ENCODE measurements at places on chromosomes 1 and 21.

DNA sequence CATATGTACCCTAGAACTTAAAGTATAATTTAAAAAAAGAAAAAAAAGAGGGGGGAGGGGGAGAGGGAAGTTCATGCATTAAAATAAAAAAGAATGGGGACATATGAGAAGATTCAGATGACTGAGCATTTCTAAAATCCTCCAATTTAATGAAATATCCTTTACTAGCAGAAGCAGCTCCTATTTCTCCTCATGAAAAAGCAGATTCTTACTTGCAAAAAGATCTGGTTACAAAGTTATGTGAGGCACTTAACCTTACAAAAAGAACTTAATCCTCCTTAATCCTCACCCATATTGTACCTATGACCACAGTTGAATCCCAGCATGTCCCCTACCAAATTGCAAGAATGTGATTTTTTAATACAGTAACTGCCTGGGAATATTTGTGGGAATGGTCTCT, 298.5 kb downstream of the SRGAP2C start:
- no peak for DNase-seq

DNA sequence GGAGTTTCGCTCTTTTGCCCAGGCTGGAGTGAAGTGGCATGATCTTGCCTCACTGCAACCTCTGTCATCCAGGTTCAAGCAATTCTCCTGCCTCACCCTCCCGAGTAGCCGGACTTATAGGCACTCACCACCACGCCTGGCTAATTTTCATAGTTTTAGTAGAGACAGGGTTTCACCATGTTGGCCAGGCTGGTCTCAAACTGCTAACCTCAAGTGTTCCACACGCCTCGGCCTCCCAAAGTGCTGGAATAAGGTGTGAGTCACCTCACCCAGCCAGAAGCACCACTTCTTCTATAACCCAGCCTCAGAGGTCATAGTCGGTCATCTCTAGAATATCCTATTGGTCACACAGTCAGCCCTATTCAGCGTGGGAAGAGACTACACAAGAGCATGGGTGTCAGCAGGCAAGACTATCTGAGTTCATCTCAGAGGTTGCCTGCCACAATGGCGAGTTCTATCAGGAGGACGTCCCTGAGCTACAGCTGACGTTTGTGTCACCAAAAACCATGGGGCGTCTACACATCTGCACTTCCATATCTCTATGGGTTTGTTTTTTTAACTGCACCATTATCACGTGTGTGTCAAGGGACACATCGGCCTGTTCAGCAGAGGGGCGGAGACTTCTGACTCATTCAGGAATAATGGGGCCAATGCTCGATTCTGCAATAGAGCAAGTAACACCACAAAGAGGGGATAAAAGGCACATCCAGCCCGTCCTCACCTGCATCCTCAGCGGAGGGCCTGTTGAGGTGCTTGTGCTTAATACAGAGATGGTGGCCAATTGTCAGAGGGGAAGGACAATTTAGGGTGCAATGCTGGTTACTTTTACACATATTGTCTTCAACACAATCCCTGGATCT, 256.3 kb upstream of the IRF2BP2 start:
- no peak for DNase-seq

GRCh38 chr21:45522986-45523385, 19.3 kb downstream of the SLC19A1 start:
- no peak for DNase-seq

GRCh38 chr1:53959664-53960250, 13.6 kb downstream of the LRRC42 start:
- DNase-seq: no peak

DNA sequence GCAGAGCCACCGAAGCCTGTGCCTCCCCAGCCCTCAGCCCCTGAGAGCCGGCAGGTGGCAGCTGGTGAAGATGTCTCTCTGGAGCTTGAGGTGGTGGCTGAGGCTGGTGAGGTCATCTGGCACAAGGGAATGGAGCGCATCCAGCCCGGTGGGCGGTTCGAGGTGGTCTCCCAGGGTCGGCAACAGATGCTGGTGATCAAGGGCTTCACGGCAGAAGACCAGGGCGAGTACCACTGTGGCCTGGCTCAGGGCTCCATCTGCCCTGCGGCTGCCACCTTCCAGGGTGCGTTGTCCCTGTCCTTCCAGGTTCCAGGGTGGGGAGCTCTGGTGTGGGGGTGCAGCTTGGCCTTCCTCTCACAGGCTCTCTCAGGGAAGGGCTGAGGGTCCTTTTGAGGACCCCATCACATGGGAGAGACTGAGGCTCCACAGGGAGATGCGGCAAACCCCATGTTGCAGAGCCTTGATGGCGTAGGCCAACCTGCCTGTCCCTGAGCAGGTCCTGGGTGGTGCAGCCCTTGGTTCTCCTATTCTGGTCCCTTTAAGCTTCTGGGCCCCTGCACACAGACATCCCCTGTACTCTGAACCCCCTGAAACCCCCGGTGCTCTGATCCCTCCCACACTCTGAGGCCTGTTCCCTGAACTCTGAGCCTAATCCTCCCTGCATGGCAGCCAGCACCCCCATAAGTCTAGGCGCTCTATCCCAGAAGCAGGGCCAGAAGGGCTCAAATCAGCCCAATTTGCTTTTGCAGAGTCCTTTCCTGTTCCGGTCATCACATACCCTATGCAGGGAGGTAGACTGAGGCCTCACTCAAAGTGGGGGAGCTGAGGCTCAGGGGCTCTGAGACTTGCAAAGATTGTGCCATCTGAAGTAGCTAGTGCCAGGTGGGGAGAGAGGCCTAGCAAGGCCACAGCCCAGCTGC, 88.5 kb downstream of the TRIM11 start:
- DNase-seq: no peak

- no peak for DNase-seq
These were observed 241.0 kb downstream of the DISC1 start for GRCh38 chr1:231867607-231868006.

- DNase-seq: no peak
These were observed 18.9 kb downstream of the ANGPTL7 start for GRCh38 chr1:11207898-11208611.

- no peak for DNase-seq
These were observed 33.7 kb upstream of the SGIP1 start for GRCh38 chr1:66500301-66500700.

DNA sequence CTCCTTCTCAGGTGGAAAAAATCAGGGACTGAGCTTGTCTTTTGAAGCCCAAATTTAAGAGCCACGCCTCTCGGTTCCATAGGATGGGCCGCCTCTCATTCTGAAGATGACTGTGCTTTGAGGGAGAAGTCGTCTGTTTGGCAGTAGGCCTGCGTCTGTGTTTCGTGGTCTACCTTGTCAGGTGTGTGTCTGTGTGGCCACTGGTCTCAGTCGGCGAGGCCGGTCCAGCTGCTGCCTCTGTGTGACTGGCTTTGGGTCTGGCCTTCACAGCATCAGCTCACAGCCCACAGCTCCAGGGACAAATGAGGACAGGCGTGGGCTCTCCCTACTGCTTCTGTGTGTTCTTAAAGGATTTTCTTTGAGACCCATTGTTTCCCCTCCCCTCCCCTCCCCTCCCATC, 50.3 kb downstream of the B3GALT5 start:
- no peak for DNase-seq

DNA sequence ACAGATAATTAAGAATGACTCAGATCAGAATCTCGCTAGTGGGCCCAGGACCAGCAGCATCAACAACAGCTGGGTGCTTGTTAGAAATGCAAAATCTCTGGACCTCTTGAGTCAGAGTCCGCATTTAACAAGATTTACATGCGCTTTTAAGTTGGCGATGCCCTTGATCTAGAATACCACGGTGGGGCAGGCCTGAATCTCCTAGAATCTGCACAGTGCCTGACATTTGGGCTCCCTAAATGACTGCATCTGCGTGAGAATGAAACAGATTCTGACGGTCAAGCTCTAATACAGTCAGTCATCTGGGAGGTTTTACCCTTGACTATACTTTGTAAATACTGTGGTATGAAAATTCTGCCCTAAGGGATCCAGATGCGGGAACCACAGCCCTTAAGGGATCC, 17.2 kb upstream of the RAB29 start:
- DNase-seq: no peak

GRCh38 chr1:180614730-180615129, 17.1 kb upstream of the XPR1 start:
- no peak for DNase-seq

Data from activated CD8-positive, alpha-beta memory T cell treated with anti-CD3 and anti-CD28 coated beads for 4 hours (primary cell).